Endothelial cell (in vitro differentiated cells): ENCODE measurements at places on chromosomes 11 and 22. TPM values are rescaled to one million over a fixed set of nuclear protein-coding genes. Genes with fewer than 3 reads are reported as not detected.

DNA sequence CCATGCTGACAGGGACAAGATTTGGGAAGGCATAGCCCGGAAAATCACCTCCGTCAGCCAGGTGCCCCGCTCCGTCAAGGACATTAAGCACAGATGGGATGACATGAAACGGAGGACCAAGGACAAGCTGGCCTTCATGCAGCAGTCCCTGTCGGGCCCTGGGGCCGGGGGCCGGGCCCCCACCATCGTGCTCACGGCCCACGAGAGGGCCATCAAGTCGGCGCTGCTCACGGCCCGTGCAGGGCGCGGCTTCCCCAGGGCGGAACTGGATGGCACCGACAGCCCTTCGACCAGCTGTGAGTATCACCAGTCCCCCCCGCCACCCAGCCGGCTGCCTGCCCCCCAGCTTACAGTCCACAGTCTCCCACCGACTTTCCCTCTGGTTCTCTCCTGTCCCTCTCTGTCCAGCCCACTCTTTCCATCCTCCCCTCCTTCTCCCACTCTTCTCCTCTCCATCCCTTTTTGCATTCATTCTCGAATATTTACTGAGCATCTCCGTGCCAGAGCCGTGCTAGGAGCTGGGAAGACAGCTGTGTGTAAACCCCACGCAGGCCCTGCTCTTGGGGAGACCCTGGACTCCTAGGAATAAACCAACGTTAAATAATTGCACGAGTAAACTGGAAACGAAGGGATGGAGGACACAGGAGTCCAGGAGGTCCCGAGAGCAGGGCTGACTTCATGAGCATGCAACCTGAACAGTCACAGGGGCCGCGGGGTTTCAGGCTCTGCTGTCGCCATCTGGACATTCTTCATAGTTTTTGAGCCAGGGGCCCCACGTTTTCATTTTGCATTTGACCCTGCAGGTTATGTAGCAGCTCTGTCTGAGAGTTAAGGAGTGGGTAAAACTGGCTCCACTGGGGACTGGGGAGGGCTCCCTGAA lies 62.8 kb downstream of the PRDM11 start:
- H3K36me3 ChIP-seq = peaks cover 23% of the 10 kb centered on the region
- peaks cover 26% of the 10 kb centered on the region for H3K4me1 ChIP-seq
- H3K27ac ChIP-seq = no peak overlapping the region
- no peak for DNase-seq

DNA sequence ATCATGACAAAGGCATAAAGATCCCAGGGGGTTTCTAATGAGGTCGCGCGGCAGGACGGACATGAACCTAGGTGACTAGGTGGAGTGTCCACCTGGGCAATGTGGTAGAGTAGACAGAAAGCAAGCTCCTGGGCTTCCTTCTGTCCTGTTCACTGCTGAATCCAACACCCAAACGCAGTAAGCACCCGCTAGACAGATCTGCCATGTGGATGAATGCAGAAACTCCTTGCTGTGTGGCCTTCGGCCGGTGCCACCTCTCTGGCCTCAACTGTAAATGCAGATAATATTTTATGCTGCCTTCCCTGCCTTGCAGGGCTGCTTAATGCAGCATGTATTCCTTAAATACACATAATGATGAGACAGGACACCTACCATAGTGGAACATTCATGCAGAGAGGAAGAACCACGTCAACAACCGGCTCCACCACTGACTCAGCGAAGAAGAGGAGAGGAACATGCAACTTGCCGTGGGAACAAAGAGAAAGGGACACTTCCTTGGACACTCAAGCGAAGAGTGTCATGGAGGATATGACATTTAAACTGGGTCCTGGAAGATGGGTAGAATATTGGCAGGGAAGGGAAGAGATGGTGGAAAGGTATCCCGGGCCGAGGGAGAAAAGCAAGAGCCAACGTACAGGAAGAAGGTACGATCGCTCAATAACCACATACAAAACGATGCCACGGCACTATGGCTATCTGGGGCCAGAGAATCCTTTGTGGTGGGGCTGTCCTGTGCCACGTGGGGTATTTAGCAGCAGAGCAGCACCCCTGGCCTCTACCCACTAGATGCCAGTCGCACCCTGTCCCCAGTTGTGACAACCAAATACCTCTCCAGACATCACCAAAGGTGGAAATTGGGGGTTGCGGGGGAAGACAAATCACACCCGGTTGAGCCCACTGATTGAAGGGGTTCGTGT lies 30.8 kb downstream of the MYH9 start:
- H3K27me3 ChIP-seq = peaks cover 10% of the 10 kb centered on the region
- peak overlapping the region; percentile 23 for H3K4me3 ChIP-seq
- H3K36me3 ChIP-seq = peaks cover 33% of the 10 kb centered on the region

DNA sequence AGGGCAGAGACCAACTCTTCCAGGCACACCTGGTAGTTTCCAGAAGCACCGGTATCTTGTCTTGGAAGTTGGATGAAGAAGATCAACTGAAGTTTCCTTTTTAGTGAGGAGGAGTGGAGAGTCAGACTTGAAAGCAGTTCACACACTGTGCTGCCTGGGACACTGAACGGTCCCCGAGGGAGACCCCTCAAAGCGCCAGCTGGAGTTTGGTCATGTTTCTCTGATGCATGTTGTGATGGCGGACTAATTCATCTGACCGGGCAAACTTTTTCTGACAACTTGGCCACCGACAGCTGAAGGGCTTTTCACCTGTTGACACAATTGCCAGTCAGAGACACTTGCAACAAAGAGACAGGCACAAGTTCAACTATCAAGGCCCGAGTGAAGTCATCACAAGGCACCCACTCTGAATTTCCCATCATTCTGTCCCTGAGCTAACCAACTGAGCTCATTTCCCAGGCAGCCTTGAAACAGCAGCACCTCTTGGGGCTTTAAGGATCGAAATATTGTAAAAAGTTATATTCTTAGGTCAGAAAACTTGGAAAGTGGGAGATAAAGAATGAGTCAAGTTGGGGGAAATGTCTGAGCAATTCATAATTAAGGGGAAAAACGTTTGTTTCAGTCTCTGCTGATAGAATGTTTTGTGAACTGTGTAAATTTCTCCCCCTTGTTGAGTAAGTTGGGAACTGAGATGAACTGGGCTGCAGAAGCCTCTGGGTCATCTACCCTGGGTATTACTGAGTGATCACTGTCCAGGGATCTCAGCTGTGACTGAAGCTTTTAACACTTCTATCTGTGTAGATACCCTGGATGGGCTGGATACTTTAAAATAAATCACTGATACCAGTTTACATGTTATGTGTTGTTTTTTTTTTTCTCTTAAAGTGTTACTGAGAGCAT lies 46.2 kb downstream of the WT1 start:
- no peaks in the 10 kb centered on the region for H3K27me3 ChIP-seq
- peaks cover 6% of the 10 kb centered on the region for H3K4me1 ChIP-seq
- no peak overlapping the region for H3K27ac ChIP-seq
- H3K36me3 ChIP-seq = no peaks in the 10 kb centered on the region
- no peak for DNase-seq
- no peak overlapping the region for H3K4me3 ChIP-seq

DNA sequence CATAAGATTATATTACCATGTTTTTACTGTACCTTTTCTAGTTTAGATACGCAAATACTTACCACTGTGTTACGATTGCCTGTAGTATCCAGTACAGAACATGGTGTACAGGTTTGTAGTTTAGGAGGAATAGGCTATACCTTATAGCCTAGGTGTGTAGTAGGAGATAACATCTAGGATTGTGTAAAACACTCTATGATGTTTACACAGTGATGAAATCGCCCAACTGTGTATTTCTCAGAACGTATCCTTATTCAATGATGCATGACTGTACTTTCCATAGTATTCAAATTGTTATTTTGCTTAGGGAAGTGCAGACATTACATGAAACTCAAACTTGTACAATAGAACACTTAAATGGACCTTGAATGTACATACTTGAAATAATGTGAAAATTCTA lies 188.1 kb upstream of the PDGFD start:
- no peak overlapping the region for H3K4me3 ChIP-seq
- no peak for DNase-seq
- no peak overlapping the region for H3K27ac ChIP-seq
- H3K4me1 ChIP-seq = no peaks in the 10 kb centered on the region
- no peaks in the 10 kb centered on the region for H3K36me3 ChIP-seq
- no peaks in the 10 kb centered on the region for H3K27me3 ChIP-seq

- DNase-seq = no peak
- no peak overlapping the region for H3K27ac ChIP-seq
- peaks cover 26% of the 10 kb centered on the region for H3K36me3 ChIP-seq
- H3K4me1 ChIP-seq = peaks cover 19% of the 10 kb centered on the region
- H3K27me3 ChIP-seq = peaks cover 6% of the 10 kb centered on the region
These were observed 1.2 kb downstream of the ACCS start for GRCh38 chr11:44067266-44067665.

GRCh38 chr11:133927690-133928627 lies 28.8 kb downstream of the IGSF9B start:
- peak; percentile 85 for DNase-seq
- H3K4me1 ChIP-seq = peaks cover 7% of the 10 kb centered on the region
- H3K4me3 ChIP-seq = no peak overlapping the region
- peaks cover 9% of the 10 kb centered on the region for H3K36me3 ChIP-seq
- H3K27ac ChIP-seq = no peak overlapping the region
- peaks cover 15% of the 10 kb centered on the region for H3K27me3 ChIP-seq

- H3K27ac ChIP-seq = no peak overlapping the region
- H3K36me3 ChIP-seq = peaks cover 33% of the 10 kb centered on the region
- H3K4me3 ChIP-seq = no peak overlapping the region
- H3K4me1 ChIP-seq = peaks cover 4% of the 10 kb centered on the region
These were observed 47.9 kb downstream of the KCNQ1OT1 start for GRCh38 chr11:2651826-2652271.

- peaks cover 10% of the 10 kb centered on the region for H3K36me3 ChIP-seq
- H3K4me3 ChIP-seq = no peak overlapping the region
- H3K4me1 ChIP-seq = peaks cover 11% of the 10 kb centered on the region
- H3K27me3 ChIP-seq = peaks cover 12% of the 10 kb centered on the region
These were observed 3.4 kb upstream of the SCUBE1 start for GRCh38 chr22:43346521-43346929.

- peaks cover 22% of the 10 kb centered on the region for H3K27me3 ChIP-seq
- H3K4me3 ChIP-seq = peak overlapping the region; percentile 17
- H3K4me1 ChIP-seq = no peaks in the 10 kb centered on the region
- no peak overlapping the region for H3K27ac ChIP-seq
These were observed 8.6 kb upstream of the ARHGAP8 start for GRCh38 chr22:44743804-44744211.

DNA sequence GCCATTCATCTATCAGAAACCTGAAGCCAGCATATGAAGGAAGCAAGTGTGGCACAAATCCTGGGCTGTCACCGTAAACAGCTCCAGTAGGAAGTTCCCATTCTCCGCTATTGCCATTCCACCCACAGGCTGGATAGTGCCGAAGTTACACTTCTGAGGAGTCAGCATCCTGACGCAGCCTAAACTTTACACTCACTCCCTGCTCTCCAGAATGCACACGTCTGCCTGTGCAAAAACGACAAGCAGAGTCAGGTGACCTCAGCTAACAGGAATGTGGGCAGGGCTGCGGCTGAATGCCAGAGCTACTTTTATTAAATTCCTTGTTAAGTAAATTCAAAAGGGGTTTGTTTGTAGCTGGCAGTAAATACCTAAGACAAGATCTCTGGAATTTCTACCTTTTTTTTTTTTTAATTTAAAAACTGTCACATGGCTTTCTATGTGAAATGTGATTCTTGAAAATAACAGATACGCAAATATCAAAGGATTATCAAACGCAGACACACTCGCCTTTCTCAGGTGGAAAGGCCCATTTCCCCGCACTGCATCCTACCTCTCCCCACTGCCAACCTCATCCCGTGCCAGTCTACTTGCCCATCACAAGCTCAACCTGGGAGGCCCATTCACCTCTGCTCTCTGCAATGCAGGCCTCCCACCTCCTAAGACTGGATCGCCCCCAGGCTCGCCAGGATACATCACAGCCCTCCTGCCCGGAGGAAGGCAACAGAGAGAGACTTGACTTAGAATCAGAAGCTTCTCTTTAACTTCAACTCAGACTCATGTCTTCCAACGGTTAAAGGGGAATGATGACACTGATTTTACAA lies 33.5 kb downstream of the NFRKB start:
- H3K27ac ChIP-seq = peak overlapping the region; percentile 52
- H3K36me3 ChIP-seq = peaks cover 43% of the 10 kb centered on the region
- peaks cover 2% of the 10 kb centered on the region for H3K27me3 ChIP-seq
- no peak for DNase-seq

DNA sequence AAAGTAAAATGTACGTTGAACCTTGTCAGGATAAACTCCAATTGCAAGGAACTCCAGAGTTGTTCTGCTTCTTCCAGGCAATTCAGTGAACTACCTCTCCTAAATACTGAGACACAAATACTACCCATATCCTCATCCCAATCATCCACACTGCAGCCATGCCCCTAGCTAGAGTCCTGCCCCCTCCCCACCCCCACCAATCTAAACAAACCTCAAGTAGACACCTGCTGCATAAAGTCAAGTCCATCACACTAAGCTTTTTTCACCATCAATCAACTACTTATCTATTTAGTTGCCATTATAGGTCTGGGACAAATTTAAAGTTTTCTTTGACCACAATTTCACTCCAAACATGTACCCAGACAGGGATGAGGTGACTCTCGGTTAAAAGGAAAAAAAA lies 93.2 kb upstream of the APOA1 start:
- H3K27ac ChIP-seq = no peak overlapping the region
- H3K4me3 ChIP-seq = no peak overlapping the region
- H3K36me3 ChIP-seq = no peaks in the 10 kb centered on the region
- no peaks in the 10 kb centered on the region for H3K27me3 ChIP-seq

DNA sequence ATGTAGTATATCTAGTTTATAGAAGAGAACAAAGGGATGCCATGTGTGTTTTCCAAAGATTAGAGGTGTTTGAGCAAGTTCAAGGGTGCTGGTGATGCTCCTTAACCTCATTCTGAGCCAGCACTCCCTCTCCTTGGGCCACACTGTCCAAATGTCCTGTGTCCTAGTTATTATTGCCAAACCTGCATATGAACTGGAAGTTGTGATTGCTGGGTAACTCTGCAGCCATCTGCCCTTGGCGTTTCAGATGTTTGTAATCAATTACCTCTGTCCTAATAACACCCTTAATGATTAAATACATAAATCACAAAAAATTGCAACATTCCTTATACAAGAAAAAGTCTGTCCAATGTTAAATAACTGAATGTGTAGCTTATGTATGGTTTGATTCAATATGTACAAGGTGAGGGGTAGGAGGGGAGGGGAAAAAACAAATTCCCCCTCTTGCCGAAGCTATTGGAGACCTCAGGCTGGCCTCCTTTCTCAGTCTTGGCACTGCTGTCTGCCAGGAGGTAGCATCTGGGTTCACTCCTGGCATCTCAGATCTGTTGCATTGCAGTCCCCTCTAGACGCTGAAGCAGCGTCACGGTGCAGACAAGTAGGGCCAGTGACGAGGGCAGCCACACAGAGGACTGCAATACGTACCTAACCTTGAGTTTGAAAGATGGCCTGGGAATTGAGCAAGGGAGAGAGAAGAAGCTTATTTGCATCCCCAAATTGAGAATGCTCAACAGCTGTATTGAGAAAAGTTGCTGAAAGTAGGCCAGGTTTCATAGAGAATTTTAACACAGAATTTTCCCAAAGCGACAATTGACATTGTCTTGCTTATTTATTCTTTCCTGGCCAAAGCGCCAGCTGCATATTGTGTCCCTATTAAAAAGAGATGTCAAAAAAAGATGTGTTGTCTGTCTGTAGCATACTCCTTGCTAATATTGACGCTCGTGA lies 89.6 kb upstream of the ARHGAP32 start:
- no peak overlapping the region for H3K4me3 ChIP-seq
- peaks cover 14% of the 10 kb centered on the region for H3K4me1 ChIP-seq
- no peaks in the 10 kb centered on the region for H3K36me3 ChIP-seq
- peaks cover 4% of the 10 kb centered on the region for H3K27me3 ChIP-seq
- DNase-seq = no peak

The UPK3A gene
- total RNA-seq = not detected

The XKR3 gene
- total RNA-seq = not detected

The KCNJ4 gene
- total RNA-seq = 0.21 TPM

The TRIM48 gene
- total RNA-seq = not detected

The PAX6 gene
- 2.7 TPM for total RNA-seq

The OR52A1 gene
- 0.03 TPM for total RNA-seq

The SCO2 gene
- total RNA-seq = 1.1 TPM
